Fibroblast of villous mesenchyme (primary cell): ENCODE measurements at places on chromosomes 12 and 14. TPM values are rescaled to one million over a fixed set of nuclear protein-coding genes. Genes with fewer than 3 reads are reported as not detected.

CMAS gene
- 16.8 and 28.1 TPM in 2 replicates for total RNA-seq

FLRT2 gene
- 12.9 and 14.7 TPM in 2 replicates for total RNA-seq

DIO3 gene
- total RNA-seq: not detected in 2 replicates

MYF6 gene
- total RNA-seq: not detected in 2 replicates

OASL gene
- total RNA-seq: under 0.01 TPM in 2 replicates

CLEC1B gene
- total RNA-seq: under 0.01 TPM in 1 of 2 replicates, not detected in the other

PLEKHG7 gene
- total RNA-seq: not detected in 2 replicates

TMEM63C gene
- under 0.01 TPM in 1 of 2 replicates, not detected in the other for total RNA-seq

P2RX2 gene
- total RNA-seq: not detected in 2 replicates

SPTB gene
- total RNA-seq: under 0.01 TPM in 2 replicates

ARL6IP4 gene
- 117 and 161 TPM in 2 replicates for total RNA-seq

FICD gene
- 8.1 and 9.9 TPM in 2 replicates for total RNA-seq

AKAP3 gene
- total RNA-seq: 0.64 and 1.3 TPM in 2 replicates

OR4K13 gene
- not detected in 2 replicates for total RNA-seq

KLRB1 gene
- not detected in 2 replicates for total RNA-seq

AKT1 gene
- total RNA-seq: 233 and 261 TPM in 2 replicates

DAO gene
- total RNA-seq: not detected in 2 replicates

GPX2 gene
- total RNA-seq: not detected in 2 replicates

INSM2 gene
- not detected in 2 replicates for total RNA-seq

MGAT4C gene
- total RNA-seq: not detected in 2 replicates

GALNT16 gene
- total RNA-seq: under 0.01 TPM in 2 replicates
